Brain pericyte (primary cell): ENCODE measurements at places on chromosomes 5 and 9.

DNA sequence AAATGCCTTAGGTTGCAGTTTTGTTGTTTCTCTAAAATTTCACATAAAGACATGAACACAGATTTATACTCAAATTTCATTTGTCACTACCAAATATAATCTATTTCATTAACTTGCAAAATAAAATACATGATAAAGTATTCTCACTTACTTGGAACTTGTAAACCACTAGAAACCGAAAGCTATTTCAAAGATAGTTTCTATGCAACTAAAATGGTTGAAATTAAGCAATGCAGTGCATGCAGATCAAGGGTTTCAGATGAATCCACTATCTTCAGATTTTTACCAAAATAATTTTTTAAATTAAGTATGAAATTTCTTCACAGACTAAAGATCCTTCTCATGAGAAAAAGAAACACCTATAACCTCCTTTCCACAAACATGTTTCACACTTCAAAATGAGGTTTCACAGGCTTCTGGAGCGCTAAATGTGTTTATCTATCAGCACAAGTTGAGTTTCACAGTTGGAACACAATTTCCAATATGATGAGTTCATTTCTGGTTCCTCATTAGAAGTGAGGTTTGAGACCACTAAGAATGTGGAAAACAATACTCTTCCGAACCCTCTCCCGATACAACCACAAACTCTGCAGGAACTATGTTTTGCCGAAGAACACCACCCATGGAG, 63.9 kb downstream of the EPB41L4A start:
- peak; percentile 43 for DNase-seq

- no peak for DNase-seq
Observed at GRCh38 chr5:142532781-142533176, 153.1 kb downstream of the FGF1 start.

DNA sequence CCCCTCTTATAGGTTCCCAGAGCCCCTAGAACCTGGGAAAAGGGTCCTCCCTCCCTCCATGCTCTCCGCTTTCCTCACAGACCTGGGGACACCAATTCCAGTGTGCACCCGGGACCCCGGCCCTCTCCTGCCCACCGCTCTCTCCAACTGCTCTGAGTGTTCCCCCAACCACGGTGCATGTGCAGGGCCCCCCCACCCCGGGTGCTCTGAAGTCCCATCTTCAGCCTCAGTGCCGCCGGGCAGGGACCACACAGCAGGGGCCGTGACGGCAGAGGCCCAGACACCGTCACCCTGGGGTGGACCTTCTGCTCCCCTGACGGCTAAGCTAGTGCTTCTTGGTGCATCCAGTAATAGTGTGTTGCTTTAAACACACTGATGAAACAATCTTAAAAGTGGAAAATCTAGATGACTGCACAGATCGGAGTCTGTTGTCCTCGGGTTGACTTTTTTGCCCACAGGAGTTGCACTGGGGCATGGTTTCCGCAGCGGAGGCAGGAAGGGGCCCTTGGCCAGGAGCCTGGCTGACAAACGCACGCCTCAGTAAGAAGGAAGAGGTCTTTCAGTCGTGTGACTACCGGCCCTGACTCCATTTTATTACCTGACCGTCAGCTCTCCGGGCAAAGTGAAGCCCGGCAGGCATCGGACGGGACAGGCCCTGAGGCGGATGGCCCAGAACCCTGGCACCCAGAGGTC, 36.2 kb upstream of the SLC6A3 start:
- no peak for DNase-seq

GRCh38 chr5:145946112-145946861, 9.9 kb downstream of the SH3RF2 start:
- no peak for DNase-seq

GRCh38 chr5:38535845-38536244, 20.6 kb downstream of the LIFR start:
- DNase-seq: no peak

DNA sequence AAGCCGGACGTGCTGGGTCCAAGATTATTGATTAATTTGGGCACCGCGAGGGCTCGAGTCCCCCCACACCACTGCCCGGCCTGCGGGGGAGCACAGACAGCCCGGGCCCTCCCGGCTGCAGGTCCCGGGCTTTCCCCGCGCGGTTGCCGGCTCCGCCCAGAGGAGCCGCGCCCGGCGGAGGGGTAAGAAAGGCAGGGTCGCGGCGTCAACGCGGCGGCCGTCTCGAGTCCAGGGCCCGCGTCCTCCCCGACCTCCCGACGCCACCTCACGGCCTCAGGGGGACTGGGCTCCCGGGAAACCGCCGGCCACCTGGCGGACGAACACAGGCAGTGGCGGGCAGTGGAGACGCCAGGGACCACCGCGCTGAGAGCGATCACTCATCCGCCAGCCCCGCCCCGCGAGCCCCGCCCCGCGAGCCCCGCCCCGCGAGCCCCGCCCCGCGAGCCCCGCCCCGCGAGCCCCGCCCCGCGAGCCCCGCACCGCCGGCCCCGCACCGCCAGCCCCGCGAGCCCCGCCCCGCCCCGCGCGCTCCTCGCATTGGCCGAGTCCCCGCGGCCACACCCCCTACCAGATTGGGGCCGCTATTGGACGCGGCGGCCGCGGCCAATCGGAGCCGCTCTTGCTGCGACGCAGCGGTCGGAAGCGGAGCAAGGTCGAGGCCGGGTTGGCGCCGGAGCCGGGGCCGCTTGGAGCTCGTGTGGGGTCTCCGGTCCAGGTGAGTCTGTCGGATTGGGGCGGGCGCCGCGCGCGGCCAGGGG, at the start of gene MRPL41:
TSS of gene MRPL41 (plus strand) at position 616 of the 758 bp plus-strand sequence. CDS start 203 bp downstream, outside the sequence.
- DNase-seq: peak; percentile 41

GRCh38 chr9:134830926-134831720, 49.5 kb upstream of the FCN2 start:
- no peak for DNase-seq

DNA sequence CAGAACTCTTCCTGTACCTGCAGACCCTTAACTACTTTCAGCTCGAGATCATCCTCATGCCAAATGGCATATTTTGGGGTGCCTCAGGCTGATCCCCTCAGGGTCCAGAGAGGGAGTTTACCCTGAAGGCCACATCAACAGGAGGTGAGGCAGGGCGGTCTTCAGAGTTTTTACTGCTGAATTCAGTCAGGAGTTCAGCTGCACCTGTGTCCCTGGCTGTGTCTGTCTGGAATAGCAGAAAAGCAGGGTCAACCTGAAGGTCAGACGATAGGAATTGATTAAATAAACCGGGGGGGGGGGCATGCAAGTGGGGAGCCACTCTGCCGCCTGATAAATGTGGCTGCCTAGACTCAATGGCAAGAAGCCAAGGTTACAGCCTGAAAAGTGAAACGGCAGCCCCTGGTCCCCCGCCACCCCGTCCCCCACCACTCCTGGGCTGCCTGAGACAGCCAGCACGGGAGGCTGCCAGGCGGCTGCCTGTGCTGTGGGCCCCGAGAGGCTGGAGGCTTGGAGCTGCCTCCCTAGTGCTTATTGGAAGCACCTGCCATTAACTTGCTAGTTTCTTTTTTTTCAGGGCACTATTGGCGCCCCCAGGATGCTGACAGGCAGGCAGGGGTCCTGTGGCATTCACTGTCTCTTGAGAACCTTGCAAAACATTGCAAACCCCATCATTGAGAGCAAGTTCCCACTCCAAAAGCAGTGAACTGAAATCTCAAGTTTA, 182.7 kb upstream of the PPP1R26 start:
- no peak for DNase-seq

DNA sequence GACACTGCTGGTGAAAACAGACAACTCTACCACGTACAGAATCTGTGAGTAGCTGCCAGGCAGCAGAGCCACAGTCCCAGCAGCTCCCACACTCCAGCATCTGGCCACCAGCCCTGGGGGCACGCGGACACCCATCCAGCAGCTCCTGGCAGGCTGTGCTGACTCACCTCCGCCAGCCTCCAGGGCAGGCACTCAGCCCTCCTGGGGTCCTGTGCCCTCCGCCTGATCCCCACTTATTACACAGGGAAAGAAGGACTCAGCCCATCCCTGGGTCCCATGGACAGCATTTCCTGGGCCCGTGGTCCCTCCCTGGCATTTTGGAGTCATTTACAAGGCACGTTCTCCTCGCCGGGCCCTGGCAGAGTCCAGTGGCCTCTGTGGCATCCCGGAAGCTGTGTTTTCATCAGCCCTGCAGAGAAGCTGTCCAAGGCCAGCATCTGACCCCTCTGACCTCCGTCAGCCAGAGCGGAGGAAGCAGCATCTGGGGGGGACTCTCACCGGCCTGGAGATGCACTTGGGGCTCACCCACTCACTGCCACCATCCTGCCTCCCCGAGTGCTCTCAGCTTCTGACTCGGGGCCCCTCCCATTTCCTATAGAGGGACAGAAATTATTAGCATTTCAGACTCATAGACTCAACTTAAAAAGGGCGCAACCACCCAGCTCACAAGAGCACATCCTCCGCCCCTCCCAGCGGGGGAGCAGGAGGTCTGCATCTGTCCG, 21.6 kb downstream of the PAEP start:
- no peak for DNase-seq

DNA sequence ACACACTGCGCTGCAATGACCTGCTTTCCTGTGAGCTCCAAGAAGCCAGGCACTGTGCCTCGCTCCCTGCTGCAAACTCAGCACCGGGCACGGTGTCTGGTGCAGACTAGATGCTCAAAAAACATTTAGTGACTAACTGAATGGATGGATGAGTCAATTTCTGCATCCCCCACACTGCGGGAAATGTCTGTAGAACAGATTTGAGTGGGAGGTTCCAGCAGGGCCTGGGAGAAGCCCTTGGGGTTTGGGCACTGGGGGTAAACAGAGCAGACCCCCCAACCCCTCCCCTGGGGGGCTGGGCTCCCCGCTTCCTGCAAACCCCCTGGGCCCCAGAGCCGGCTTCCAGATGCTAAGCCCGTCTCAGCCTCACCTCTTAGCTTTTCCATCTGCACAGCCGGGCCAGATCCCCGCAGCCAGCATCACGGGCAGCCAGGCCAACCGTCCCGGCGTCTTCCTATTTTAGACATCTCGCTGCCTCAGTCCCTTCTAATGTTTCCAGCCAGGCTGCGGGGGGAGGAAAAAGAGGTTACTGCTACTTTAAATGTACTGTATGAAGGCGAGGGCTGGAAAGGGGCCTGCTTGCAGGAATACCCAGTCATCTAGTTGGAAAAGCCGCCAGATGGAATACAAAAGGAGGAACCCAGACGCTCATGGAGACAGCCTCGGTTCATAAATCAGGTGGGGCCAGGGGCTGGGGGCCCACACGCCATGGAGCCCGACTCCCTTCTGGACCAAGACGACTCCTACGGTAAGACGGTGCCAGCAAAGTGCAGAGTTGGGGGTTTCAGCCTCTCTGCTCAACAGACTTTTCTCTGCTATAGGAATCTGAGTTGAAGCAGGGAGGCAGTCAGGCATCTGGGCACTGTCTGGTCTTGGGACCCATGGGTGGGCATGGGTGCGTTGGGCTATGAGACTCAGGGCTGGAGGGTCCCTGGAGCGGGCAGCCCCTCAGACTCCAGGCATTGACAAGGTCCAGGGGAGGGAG, 67.1 kb upstream of the GGTA1 start:
- DNase-seq: no peak

DNA sequence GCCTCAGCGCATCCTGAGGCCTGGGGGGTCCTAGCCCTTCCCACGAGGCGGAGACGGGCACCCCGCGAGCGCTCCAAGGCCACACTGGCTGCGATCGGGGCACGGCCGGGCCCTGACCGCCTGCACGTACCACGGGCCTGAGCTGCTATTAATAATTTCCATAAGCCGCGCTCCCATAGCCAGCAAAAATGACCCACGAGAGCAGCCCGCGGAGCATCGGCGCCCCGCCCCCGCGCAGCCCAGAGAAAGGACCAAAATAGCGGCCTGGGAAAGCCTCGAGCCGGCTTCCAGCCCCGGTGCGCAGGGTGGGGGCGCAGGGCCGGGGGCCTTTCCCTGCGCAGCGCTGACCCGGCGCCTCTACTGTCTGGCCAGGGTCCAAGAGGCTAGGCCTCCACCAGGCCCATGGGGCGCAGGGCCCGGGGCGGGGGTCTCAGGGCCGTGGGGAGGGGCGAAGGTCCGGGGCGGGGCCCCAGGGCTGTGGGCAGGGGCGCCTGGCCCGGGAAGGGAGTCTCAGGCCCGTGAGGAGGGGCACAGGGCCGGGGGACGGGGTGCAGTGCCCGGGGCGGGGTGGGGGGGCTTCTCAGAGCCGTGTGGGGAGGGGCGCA, 54.4 kb downstream of the EXD3 start:
- DNase-seq: no peak

DNA sequence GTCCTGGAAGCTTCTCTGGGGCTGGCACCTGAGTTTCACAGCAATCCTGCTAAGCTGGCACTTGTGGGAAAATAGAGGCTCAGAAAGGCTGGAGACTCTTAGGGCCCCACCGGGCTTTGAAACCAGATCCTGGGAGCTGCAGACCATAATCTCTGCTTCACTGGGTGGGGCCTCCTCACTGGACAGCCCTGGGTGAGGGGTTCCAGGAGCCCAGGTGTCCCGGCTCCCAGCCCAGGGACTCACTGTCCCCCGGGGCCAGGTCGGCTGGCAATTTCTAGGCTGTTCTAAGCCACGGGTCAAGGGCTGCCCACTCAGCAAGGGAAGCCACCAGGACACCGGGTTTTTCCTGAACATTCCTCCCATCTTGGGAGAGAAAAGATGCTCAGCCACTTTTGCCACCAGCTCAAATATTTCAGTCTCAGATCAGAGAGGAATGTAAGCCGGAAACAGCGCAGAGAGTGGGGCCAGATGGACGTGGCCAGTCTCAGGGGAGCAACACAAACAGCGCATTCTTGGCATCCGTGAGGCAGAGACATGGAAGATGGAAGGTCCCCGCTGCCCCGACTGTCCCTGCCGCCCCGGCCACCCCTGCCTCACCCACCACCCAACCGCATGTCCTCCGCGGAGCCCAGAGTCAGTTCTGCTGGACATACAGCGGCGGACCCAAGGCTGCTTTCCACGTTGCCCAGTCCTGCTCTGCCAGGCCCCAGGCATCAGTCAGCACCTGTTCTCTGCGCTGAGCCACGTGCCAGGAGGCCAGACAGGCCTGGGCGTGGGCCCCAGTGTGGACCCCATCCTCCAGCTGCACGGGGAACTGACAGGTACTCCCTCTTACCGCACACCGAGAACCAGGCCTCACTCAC, 72.6 kb downstream of the VAV2 start:
- no peak for DNase-seq

DNA sequence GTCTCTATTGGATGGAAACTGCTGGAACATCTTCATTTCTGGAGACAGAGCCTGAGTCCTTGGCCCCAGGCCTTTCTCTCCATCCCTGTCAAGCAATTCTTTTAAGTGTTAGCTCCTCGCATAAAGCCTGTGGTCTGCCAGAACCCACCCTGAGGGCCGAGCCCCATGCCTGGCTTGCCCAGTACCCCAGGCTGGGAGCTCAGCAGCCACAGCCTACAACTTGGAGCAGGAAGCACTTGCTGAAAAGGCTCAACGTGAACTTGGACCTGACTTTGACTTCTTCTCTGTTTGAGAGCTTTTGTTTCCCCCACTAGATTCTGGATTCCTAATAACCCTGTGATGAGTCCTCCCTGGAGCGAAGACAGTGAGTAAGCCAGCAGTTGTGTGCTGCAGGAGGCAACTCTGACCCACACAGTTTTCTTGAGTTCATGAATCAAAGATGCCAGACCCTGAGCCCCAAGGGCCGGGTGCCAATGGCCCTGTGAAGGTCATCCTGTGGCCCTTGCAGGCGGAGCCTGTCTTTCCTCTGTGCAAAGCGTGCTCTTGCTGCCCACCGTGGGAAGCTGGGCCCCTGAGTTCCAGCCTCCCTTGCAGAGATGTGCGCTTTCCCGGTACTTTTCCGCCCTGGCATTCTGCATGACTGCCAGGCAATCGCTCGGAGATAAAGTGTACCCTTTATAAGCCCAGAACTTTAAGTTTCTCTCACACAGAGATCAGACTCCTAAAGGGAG, 64.3 kb upstream of the RUFY1 start:
- no peak for DNase-seq

GRCh38 chr5:170355601-170356098, 33.5 kb downstream of the KCNMB1 start:
- no peak for DNase-seq

- no peak for DNase-seq
Observed at GRCh38 chr9:134804871-134805270, 75.7 kb upstream of the FCN2 start.
